ENCODE measurements at places on chromosomes 12 and 14.

DNA sequence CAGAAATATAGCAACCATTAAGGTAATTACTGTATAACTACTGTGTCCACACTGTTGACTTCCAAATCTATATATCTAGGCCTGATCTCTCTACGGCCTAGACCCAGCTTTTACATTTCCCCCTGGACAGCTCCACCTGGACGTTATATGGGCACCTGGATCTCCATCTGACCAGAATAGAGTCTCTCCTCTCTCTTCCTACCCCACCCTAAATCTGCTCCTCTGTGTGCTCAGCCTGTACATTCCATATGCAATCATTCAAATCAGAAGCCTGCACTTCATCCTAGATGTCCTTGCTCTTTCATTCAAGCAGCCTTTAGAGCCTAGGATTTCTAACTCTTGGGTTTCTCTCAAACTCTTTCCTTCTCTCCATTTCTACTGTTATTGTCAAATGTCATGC is 255.0 kb downstream of the PAX9 start:
- no peak for DNase-seq

GRCh38 chr14:103273145-103273744 is 60.8 kb upstream of the EIF5 start:
- DNase-seq: no peak

- peak; percentile 67 for DNase-seq
These were observed 718 bp downstream of the PACS2 start for GRCh38 chr14:105315211-105315721.

DNA sequence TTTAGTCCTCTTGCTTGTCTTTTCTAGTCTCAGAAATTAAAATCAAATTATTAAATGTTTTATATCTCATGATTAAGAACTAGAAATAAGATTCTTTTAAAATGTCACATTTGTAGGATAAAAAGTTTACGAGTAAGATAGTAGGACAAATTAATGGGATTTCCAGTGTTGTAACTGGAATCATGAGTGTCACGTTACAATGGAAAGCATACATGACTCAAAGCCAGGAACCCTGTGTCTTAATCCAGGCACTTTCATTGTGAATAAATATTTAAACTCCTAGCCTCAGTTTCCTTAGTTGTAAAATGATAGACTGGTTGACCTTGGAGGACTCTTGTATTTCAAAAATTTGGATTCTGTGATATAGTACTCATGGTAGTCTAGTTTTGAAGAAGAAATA is 84.9 kb downstream of the MIA2 start:
- DNase-seq: no peak

- DNase-seq: peak; percentile 77
These were observed 137.5 kb upstream of the KRAS start for GRCh38 chr12:25388183-25388582.

GRCh38 chr14:76998910-76999309 is 29.6 kb downstream of the IRF2BPL start:
- no peak for DNase-seq

- DNase-seq: no peak
These were observed 18.0 kb upstream of the ANKRD33 start for GRCh38 chr12:51869931-51870330.

DNA sequence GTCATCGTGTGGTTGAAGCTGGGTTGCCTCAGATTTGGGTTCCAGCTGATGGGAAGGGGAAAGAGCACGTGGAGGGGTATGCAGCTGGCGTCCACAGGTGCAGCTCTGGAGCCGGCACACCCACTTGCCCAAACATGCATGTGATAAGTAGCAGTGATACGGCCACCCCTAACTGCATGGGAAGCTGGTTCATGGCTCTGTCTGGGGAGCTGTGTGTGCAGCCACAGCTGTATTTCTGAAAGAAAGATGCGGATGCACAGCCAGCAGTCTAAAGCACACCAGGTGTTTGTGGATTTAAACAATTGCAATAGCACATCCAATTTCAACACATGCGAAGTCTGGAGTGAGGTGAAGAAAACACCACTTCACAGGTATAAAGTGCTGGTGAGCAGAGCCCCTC is 181.4 kb downstream of the EFCAB11 start:
- DNase-seq: no peak

DNA sequence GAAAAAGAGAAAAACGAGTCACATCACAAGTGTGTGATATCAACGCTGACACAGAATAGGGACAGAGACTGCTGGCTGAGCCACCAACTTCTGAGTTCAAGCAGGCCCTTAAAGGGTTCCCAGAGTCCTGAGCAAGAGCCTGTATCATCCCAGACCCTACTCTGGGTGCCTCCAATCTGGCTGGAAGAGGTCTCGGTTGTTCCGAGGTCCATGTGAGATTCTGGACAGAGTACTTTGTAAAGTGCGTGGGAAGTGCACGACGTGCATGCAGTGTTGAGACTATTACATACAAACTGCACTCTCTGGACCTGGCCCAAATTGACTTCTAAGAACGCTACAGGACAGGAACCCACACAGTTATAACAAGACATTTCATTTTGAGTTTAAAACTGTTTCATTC is 40.6 kb downstream of the MOK start:
- DNase-seq: no peak

GRCh38 chr12:88062474-88062873 is 33.3 kb upstream of the C12orf50 start:
- DNase-seq: no peak

DNA sequence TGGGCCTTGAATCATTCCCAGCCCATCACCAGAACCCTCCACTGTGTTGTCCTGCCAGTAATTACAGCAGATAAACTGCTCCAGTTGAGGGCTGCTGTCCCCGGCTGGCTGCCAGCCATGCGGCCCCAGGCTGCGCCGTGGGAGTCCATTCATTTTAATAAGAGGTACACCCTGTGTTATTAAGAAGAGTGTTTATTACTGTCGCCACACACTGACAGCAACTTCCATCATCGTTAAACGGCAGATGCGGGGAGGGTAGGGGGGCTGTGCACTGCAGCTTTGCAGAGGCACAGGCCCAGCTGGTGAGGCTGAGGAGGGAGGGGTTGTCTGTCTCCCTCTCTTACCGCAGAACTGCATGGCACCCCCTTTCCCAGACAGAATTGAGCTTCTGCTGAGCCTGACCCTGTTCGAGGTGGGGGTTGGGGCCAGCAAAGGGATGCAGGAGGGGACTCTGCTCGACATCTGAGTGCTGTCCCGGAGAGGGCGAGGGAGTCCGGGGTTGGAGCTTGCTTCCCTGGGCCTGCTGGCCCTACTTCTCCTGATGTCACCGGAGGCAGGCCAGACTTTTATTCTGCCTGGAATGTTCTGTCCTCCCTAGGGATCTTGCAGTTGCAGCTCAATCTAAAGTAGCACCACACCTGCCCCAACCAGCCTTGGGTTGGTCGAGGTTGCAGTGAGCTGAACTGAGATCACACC is 33.8 kb upstream of the GPATCH2L start:
- DNase-seq: no peak

DNA sequence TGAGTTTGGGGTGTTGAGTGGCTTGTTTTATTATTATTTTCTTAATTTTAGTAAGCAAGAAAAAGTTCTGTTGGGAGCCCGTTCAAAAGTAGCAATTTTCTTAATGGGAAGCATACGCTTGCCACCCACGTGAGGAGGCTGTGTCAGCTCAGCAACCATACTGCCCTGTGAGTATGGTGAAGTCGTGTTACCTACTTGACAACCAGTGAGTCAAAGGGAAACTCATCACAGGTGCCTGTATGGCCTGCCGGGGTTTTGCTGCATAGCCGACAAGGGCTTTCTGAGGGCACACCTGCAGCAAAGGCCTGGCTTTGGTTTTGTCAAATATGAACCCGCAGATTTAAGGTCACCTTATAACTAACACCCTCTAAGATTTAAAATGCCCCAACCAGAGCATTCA is 31.1 kb downstream of the PITPNM2 start:
- peak; percentile 58 for DNase-seq

GRCh38 chr14:83975435-83975834 is 1554.5 kb upstream of the FLRT2 start:
- no peak for DNase-seq

DNA sequence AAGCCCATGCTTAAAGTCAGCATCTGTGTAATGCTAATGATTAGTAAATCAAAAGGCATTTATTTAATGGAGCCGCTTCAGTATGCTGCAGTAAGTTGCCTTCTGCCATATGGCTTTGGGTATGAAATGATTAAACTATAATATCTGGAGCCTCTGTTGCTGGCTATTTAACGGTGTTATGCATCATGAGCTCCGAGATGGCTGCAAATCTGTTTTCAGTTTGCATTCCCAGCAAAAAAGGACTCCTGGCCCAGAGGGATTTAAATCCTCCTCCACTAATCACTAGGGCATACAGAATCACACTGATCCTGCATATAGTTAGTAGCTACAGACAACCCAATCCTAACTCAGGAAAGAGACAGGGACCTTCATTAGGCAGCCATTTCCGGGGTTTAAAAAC is 171.5 kb upstream of the EEA1 start:
- DNase-seq: no peak

GRCh38 chr12:70117670-70118069 is 125.6 kb upstream of the CNOT2 start:
- no peak for DNase-seq

GRCh38 chr12:11615481-11615880 is 34.0 kb upstream of the ETV6 start:
- no peak for DNase-seq

GRCh38 chr12:3576891-3577290 is 85.9 kb downstream of the PRMT8 start:
- DNase-seq: no peak

DNA sequence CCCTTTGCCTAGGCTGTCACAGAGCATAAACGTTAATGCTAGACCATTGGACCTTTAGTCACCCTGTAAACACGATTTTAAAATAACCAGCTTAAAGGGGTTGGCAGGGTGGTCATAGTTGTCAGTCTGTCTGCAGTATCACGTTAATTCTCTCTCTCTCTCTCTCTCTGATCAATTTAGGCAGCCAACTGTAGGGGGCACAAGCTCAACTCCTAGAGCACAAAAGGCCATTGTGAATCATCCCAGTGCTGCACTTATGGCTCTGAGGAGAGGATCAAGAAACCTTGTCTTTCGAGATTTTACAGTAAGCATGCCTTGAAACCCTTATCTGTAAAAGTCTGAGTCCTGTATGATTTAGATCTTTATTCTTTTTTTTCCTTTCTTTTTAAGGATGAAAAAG is 97.1 kb downstream of the SCAF11 start:
- DNase-seq: no peak

- DNase-seq: no peak
These were observed 208.4 kb downstream of the PPM1H start for GRCh38 chr12:62726471-62726980.

- no peak for DNase-seq
These were observed 122.3 kb downstream of the PTPRR start for GRCh38 chr12:70798016-70798783.

DNA sequence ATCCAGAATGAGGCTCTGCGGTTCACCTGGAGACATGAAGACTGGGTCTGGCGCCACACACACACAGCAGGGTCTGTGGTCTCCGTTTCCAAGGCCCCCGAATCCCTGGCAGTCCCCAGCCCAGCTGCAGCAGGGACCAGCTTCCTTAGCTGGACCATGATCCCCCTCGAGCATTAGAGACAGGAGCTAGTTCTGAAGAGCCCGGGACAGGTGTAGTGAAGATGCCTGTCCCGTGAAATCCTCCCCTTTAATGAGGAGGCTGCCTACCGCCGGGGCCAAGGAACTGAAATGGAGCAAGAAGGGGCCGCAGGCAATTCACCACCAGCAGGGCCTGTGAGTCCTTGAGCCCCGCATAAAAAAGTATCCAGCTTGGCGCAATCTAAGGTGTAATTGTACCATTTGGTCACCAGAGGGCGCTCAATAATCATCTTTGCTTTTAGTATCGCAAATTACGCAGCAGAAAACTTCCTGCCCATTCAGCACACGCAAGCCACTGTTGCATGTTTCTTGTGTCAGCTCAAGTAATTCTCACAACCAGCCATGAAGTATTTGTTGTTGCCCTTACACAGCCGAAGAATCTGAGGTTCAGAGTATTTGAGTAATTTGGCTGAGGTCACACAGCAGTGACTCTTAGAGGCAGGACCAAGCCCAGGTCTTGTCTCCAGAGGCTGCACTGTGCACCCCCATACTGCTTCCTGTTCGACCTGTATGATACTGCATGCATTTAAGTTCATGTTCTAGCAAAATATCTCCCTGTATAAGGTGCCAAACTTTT is 54.3 kb upstream of the PPP2R5C start:
- DNase-seq: peak; percentile 81

DNA sequence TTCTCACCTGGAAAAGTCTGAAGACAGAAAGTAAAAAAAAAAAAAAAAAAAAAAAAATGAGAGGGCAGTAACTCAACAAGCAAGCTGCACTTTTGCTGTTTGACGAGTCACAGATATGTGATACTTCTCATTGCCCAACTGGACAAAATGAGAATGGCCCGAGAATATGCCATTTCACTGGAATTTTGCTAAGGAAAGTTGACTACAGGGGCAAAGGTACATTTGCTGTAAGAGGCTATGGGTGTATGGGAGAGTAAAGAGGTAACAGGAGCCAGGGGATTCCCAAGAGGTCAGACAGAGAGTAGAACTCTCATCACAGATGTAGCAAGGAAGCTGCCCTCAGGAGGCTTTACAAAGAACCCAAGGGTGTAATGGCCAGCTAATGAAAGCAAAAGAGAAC is 22.9 kb downstream of the KIF21A start:
- DNase-seq: no peak

GRCh38 chr12:116133636-116134214 is 143.8 kb downstream of the MED13L start:
- DNase-seq: no peak

DNA sequence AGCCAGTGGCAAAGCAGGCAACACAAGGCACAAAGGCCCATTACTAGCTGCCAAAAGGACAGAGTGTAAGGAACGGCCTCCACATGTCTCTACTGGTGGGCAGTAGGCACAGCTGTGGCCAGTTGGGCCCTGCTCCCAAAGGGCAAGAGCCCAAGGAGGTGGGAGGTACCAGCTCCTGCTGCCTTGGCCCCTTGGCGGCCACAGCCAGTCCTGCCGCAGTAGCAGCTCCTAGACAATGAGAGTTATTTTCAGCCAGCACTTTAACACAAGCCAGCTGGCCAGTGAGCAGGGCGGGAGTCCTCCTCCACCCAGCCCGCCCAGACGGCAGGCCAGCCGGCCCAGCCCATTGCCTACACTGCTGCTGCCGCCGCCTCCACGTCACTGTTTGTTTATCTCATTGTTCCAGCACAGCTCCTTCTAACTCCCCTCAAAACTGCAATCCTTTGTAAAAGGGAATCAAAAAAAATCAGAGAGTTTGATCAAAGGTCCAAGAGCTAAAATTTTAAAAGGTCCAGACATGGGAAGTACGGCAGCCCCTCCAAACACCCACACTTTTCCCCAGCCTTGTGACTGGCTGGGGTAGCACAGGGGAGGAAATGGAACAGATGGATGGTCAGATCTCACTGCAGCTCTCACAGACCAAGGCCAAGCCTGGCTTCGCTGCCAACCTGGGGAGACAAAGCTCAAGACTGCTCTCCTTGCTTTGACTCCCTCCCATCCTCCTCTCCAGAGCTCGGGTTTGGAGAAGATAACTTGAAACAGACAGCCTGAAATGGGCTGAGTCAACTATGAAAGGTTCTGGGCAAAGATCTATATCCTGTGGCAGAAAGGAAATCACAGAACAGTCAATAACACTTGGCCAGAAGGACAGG is 33.5 kb downstream of the FMNL3 start:
- no peak for DNase-seq

- no peak for DNase-seq
These were observed 220.0 kb upstream of the EGLN3 start for GRCh38 chr14:34170882-34171281.

Measured in activated CD8-positive, alpha-beta T cell treated with anti-CD3 and anti-CD28 coated beads, Interleukin-2, amount 10 ng/mL, durations not matched to agents 7 days and 5 days (primary cell).